ENCODE measurements at places on chromosomes 7 and 10. TPM values are rescaled to one million over a fixed set of nuclear protein-coding genes. Genes with fewer than 3 reads are reported as not detected.

DNA sequence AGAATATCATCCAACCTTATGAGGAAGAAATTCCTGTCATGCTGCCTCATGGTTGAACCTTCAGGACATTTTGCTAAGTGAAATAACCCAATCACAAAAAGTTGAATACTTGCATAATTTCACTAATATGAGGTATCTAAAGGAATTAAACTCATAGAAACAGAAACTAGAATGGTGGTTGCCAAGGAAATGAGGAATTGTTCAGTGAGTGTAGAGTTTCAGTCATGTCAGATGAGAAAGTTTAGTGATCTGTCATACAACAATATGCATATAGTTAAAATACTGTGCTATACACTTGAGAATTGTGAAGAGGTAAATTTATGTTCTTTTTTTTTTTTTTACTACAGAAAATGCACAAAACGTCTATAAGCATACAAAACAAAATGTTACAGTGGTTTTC, 60.7 kb downstream of the R3HCC1L start:
- H3K27ac ChIP-seq = no peak overlapping the region
- no peak for DNase-seq
- H3K4me1 ChIP-seq = no peaks in the 10 kb centered on the region

GRCh38 chr10:78337016-78337415, 303.4 kb downstream of the RPS24 start:
- H3K27me3 ChIP-seq = no peaks in the 10 kb centered on the region
- no peak for DNase-seq
- H3K36me3 ChIP-seq = peaks cover 4% of the 10 kb centered on the region
- H3K27ac ChIP-seq = peak overlapping the region; percentile 81

DNA sequence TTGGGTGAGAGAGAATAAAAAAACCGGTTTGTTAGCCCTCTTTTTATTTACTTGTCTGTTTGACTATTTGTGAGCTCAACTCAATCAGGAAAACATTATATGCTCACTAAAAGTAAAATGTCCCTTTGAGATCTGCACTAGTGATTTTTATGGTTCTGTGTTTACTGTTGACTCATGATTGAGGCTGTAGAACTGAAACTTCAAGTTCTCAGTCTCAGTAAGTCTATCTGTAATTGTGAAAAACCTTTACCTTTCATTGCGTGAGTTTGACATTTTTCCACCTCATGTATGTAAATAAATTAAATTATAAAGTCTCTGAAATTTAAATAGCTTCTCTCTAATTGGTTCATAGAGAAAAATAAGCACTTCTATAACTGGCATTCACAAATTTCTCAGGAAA, 17.0 kb upstream of the CASD1 start:
- DNase-seq = no peak
- H3K4me3 ChIP-seq = no peak overlapping the region
- no peak overlapping the region for H3K27ac ChIP-seq
- no peaks in the 10 kb centered on the region for H3K27me3 ChIP-seq
- H3K36me3 ChIP-seq = no peaks in the 10 kb centered on the region

- peak overlapping the region; percentile 69 for H3K4me3 ChIP-seq
- H3K36me3 ChIP-seq = no peaks in the 10 kb centered on the region
- peaks cover 17% of the 10 kb centered on the region for H3K4me1 ChIP-seq
- no peak overlapping the region for H3K27ac ChIP-seq
- DNase-seq = no peak
Measured at GRCh38 chr7:31052487-31052840, 356 bp downstream of the ADCYAP1R1 start.

DNA sequence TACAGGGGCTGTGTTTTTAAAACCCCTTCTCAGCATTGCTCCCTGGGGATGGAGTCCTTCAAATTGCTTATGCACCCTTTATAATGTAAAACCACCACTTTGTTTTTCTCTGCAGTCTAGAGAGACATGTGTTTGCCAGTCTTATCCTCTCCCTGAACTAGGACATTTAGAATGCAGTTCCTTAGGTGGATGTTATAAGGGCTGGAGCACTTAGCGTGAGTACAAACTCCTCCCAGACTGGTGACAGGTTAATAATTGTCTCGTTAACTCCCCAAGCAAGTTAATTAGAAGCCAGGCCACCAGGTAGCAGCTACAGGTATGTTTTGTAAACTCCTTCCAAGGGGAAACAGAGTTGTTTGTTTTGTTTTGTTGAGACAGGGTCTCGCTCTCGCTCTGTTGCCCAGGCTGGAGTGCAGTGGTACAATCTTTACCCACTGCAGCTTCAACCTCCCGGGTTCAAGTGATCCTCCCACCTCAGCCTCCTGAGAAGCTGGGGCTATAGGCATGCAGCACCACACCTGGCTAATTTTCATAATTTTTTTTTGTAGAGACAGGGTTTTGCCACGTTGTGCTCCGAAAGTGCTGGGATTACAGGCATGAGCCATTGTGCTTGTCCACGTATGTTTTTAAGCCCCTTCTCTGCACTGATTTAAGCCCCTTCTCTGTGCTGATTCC, 100.2 kb downstream of the FAM107B start:
- no peak overlapping the region for H3K4me3 ChIP-seq
- no peak for DNase-seq
- H3K36me3 ChIP-seq = no peaks in the 10 kb centered on the region
- no peaks in the 10 kb centered on the region for H3K4me1 ChIP-seq

DNA sequence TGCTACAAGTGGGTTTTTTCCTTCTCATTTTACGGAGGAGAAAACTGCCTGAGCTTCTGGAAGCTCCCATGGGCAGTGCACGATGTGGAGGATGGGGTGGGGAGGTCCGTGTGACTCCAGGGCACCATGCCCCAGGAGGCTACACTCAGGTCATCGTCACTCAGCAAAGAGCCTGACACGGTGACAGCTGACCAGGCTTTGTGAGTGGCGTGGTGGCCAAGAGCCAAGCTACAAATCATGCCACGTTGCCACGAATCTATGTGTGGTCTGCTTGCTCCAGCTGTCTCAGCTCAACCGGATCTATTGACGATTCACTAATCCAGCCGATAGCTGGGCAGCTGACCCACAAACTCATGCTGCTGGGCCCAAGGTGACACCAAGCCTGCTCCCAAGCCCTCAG, 27.6 kb upstream of the C10orf71 start:
- H3K27ac ChIP-seq = no peak overlapping the region
- no peak overlapping the region for H3K4me3 ChIP-seq
- H3K36me3 ChIP-seq = peaks cover 3% of the 10 kb centered on the region
- peaks cover 25% of the 10 kb centered on the region for H3K4me1 ChIP-seq

- H3K27me3 ChIP-seq = peaks cover 16% of the 10 kb centered on the region
- H3K4me3 ChIP-seq = no peak overlapping the region
- no peaks in the 10 kb centered on the region for H3K36me3 ChIP-seq
- H3K4me1 ChIP-seq = peaks cover 18% of the 10 kb centered on the region
Measured at GRCh38 chr7:143413123-143413522, 4.5 kb upstream of the EPHA1 start.

- no peaks in the 10 kb centered on the region for H3K4me1 ChIP-seq
- H3K27ac ChIP-seq = no peak overlapping the region
- no peak overlapping the region for H3K4me3 ChIP-seq
- H3K27me3 ChIP-seq = no peaks in the 10 kb centered on the region
- no peak for DNase-seq
Measured at GRCh38 chr7:148434181-148434757, 156.3 kb upstream of the C7orf33 start.

DNA sequence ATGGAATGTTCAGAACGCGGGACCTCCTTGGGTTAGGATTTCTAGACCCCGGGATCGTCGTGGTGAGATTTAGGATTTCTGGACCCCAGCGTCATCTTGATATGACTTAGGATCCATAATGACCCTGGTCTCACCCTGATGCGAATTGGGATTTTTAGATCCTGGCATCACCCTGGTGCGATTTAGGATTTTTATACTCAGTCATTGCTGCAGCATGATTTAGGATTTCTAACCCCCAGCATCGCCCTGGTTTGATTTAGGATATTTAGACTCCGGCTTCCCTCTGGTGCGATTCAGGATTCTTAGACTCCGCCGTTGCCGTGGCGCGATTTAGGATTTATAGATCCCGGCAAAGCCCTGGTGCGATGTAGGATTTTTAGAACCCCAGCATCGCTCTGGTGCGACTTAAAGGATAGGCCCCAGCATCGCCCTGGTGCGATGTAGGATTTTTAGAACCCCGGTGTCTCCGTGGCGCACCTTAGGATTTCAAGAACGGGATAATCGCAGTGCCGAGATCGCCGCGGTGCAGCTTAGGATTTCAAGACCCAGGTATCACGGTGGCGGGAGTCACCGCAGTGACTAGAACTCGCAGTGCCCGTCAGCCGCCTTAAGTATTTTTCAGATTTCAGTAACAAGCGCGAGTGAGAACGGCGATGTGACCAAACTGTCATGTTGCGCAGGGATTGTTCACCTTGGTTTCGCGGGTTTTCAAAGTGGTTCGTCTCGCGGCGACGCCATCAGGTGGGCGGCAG, 814 bp downstream of the MEST start:
- no peak for DNase-seq
- H3K36me3 ChIP-seq = peaks cover 24% of the 10 kb centered on the region
- peak overlapping the region; percentile 83 for H3K27ac ChIP-seq
- peaks cover 57% of the 10 kb centered on the region for H3K4me1 ChIP-seq

- no peak overlapping the region for H3K27ac ChIP-seq
- H3K4me1 ChIP-seq = peaks cover 15% of the 10 kb centered on the region
- no peak for DNase-seq
- H3K27me3 ChIP-seq = no peaks in the 10 kb centered on the region
- H3K36me3 ChIP-seq = peaks cover 17% of the 10 kb centered on the region
Measured at GRCh38 chr10:34690383-34691049, 124.6 kb downstream of the PARD3 start.

- H3K4me3 ChIP-seq = peak overlapping the region; percentile 94
- H3K36me3 ChIP-seq = no peaks in the 10 kb centered on the region
- peaks cover 8% of the 10 kb centered on the region for H3K27me3 ChIP-seq
- DNase-seq = peak; percentile 95
- H3K27ac ChIP-seq = no peak overlapping the region
Measured at GRCh38 chr7:129825209-129825970, 127.4 kb downstream of the UBE2H start.

GRCh38 chr7:112206238-112206990, at the start of the genes DOCK4 and ZNF277:
TSS of gene DOCK4 (minus strand) at chr7:112206399. CDS start at chr7:112206138, 261 bp downstream.
TSS of gene ZNF277 (plus strand) at chr7:112206695. CDS start at chr7:112206717, 22 bp downstream.
- H3K27ac ChIP-seq = peak within 1 kb of the TSS; percentile 97
- no peaks in the 10 kb centered on the region for H3K36me3 ChIP-seq

DNA sequence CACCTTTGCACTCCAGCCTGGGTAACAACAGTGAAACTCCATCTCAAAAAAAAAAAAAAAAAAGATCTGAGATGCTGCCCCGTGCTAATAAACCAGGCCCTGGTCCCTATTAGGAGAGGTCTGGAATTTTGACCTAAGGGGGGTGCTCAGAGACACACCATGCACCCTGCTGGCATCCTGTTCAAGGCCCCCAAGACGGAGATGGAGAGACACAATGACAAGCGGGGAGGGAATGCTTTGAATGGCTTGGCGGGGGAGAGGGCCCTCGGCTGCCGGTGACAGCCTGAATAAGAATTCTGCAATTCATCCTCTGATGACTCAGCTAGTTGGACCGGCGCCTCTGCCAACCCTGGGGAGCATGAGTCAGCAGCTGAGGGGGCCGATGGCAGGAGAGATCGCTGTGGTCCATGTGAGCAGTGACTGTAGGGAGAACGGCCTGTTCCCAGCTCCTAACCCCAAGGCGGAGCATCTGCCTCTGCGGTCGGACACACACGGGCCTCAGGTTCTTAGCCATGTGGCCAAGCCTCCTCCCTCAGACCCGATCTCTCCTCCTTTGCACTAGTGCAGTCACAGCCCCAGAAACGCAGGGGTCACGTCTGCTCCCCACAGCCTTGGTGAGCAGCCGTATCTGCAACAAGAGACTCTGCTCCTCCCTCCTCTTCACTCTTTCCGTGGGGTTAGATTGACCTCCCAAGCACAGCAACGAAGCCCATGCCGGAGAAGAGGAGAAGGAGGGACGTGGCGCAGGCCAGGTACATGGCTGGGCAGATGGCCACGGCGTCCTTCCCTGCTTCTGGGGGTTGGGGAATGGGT, 14.9 kb downstream of the TRIM56 start:
- peak overlapping the region; percentile 24 for H3K4me3 ChIP-seq
- no peaks in the 10 kb centered on the region for H3K36me3 ChIP-seq
- peaks cover 2% of the 10 kb centered on the region for H3K27me3 ChIP-seq
- H3K4me1 ChIP-seq = peaks cover 17% of the 10 kb centered on the region
- H3K27ac ChIP-seq = peak overlapping the region; percentile 85
- DNase-seq = peak; percentile 36

- DNase-seq = no peak
- peaks cover 29% of the 10 kb centered on the region for H3K27me3 ChIP-seq
- peaks cover 4% of the 10 kb centered on the region for H3K36me3 ChIP-seq
- H3K4me3 ChIP-seq = peak overlapping the region; percentile 58
- H3K27ac ChIP-seq = no peak overlapping the region
Measured at GRCh38 chr7:128867842-128868623, 5.4 kb downstream of the ATP6V1F start.

DNA sequence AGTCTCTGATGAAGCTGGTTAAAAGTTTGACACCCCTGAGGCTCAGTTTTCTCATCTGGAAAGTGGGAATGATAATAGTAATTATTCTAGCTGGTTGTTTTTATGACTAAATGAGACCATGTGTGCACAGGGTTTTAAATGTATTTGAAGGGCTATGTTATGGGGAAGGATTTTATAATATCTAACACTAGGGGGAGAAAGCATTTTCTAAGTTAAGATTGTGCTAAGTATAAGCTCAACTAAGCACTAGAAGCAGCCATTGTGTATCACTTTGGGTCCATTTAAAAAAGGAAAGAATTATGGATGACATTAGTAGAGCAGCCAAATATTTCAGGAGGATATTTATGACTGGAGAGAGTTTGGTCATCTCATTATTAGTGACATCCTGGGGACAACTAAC, 49.5 kb upstream of the CREB5 start:
- H3K4me3 ChIP-seq = no peak overlapping the region
- no peak for DNase-seq
- peaks cover 9% of the 10 kb centered on the region for H3K36me3 ChIP-seq

GRCh38 chr10:124222988-124223710, 129.8 kb upstream of the CHST15 start:
- no peak overlapping the region for H3K4me3 ChIP-seq
- no peaks in the 10 kb centered on the region for H3K4me1 ChIP-seq
- H3K27me3 ChIP-seq = no peaks in the 10 kb centered on the region
- H3K27ac ChIP-seq = no peak overlapping the region
- DNase-seq = no peak

DKK1 gene
- total RNA-seq = 3.3 TPM

IFIT2 gene
- total RNA-seq = 0.12 TPM

STOX1 gene
- total RNA-seq = 8.8 TPM

RBP4 gene
- not detected for total RNA-seq

MBL2 gene
- total RNA-seq = not detected

PTPRN2 gene
- 32.2 TPM for total RNA-seq

TRUB1 gene
- total RNA-seq = 19.8 TPM

GRID2IP gene
- total RNA-seq = 0.61 TPM

SRRM3 gene
- total RNA-seq = 4.9 TPM

HOXA4 gene
- total RNA-seq = 0.68 TPM

HTR5A gene
- total RNA-seq = not detected

SVOPL gene
- total RNA-seq = not detected

MYL10 gene
- total RNA-seq = not detected

CLRN3 gene
- total RNA-seq = not detected
